Stimulated activated naive CD4-positive, alpha-beta T cell treated with Interleukin-2 at 50 U/mL for 16 hours (primary cell): ENCODE measurements at places on chromosomes 12 and 14.

GRCh38 chr12:24198936-24199671, 249.6 kb upstream of the SOX5 start:
- DNase-seq, result no peak

- no peak for DNase-seq
These were observed 43.1 kb downstream of the SOX5 start for GRCh38 chr12:23906329-23906728.

- DNase-seq, result no peak
These were observed 10.0 kb downstream of the SLC39A9 start for GRCh38 chr14:69408331-69408960.

DNA sequence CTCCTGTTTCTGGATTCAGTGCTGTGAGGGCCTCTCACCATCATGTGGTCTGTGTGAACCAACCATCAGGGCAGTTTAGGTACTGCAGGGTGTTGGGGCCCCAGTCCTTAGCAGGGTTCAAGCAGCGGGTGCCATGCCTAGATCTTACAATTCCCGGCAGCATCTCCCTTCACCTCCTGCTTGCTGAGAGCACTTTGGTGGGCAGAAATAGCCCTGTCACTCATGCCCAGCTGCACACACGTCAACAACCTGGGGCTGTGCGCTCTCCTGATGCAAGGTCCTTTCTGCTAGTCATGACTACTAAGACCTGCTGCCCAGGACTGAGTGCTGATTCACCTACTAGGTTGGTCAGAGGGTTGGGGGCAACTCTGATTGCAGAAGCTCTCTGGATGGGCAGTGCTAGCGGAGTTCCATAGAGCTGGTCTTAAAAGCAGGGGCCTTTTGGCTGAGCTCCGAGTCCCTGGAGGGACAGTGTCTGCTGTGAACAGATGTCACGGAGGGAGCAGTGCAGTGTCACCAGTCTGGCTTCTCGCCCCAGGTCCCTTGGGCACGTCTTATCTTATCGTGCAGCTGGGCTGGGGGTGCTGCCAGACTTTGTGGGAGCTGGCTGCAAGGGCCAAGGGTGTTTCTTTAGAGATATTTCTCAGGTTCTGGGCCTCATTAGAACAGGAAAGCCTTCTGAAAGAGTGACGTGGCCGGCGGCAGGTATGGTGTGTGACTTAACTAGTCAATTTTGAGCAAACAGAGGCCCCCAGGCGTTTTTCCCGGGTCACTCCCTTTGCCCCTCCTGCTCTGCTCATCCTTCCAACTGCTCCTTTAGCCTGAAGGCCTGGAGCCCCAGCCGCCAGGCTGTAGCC, 71.8 kb downstream of the NINJ2 start:
- DNase-seq, result no peak

DNA sequence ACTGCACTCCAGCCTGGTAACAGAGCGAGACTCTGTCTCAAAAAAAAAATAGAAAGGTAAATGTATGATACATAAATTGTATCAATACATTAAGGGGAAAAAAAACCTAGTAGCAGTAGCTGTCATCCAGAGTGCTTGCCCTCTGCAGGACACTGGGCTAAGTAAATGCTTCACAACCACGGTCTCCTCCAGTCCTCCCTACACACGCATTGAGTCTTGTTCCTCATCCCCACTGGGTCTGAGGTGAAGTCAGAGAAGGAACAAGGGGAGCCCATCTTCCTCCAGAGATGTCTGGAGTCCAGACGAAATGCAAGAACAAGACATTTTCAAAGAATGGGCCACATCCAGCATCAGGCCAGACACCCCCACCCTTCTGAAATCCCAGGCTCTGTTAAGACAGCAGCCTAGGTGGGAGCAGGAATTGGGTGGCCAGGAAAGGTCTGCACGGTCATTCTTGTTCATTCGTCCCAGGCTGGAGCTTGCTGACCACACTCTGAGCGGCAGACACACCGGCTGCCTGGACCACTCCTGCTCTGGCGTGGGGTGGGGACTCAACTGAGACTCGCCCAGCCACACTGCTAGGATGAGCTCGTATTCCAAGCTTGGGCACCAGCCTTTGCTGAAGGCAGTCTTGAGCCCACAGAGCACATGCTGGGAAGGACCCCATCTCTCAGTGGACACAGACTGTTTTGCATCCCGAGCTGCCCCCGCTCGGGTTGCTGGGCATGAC, 45.5 kb downstream of the CHGA start:
- no peak for DNase-seq

- DNase-seq, result peak; percentile 76
These were observed 3.7 kb downstream of the REM2 start for GRCh38 chr14:22886500-22887259.

GRCh38 chr12:117192057-117192456, 1.8 kb upstream of the FBXO21 start:
- no peak for DNase-seq

DNA sequence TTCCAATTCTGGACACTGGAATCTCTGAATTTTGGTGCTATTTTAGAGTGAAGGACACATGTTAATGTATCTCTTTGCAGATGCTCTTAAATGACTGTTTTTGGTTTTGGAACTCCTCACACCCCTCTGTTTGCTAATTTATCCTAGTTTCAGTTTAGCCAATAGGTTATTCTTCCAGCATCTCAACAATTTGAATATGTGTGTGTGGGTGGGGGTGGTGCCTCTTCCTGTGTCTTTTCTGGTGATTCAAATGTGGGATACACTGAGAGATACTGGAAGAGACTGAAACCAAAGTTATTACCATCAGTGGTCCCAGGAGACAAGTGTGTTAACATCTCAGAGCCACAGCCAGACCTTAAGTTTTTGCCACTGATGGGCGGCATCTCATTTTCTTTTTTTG, 1317.4 kb upstream of the TMEM132C start:
- no peak for DNase-seq

GRCh38 chr14:78403278-78403815, 233.2 kb downstream of the NRXN3 start:
- DNase-seq, result no peak

DNA sequence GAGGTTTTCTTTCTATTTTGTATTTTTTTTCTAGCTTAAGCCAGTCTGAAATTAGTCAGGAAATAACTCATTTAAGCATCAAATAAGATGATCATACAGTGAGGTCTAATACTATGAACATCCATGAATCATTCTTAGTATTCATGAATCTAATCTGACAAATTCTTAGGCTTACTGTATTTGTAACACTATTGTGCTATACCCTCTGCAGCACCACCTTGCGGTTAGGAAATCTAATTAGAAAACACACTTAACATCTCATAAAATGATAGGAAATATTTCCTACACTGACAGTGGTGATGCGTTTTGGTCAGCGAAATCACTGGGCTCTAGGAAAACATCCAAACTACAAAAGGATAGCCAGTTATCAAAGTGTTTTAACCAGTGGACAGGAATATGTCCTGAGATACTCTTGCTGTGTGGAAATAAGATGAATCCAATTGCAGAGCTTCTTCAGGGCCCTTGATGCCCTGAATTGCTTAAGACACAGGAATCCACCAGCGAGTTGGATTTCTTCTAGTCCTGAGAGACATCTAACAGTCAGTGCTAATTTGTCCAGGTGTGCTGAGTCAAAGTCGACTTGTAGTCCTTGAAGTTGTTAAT, 109.3 kb upstream of the MYF6 start:
- no peak for DNase-seq

GRCh38 chr12:77549383-77550128, 281.1 kb upstream of the NAV3 start:
- no peak for DNase-seq

GRCh38 chr12:3698218-3698974, 54.5 kb downstream of the CRACR2A start:
- no peak for DNase-seq

DNA sequence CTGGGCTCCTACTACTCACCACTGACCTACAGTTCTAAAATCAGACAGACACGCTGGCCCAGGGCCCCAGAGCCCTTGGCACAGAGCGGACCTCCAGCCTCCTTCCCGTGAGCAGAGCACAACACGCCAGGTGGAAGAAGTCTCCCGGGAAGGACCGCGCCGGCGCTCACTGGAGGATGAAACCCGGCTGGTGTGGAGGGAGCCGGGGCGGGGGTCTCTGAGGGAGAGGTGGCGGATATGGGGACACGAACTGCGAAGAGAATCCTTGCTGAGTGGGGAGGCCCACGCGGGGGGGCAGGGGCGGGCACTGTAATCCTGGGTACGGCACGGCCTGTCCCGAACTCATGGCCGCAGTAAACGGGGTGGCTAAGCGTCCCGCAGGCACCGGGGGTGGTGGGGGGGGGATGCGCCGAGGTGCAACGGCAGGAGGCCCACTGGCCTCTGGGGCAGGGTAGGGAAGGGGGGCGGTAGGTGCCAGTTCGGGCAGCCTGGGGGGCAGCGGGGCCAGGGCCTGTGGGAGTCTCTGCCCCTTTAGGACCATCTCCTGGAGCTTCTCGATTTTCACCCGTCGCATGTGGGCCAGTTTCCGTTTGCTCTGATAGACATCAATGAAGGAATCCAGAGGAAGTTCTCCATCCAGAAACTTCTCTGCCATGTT, 28.8 kb downstream of the VPS37B start:
- DNase-seq, result no peak

DNA sequence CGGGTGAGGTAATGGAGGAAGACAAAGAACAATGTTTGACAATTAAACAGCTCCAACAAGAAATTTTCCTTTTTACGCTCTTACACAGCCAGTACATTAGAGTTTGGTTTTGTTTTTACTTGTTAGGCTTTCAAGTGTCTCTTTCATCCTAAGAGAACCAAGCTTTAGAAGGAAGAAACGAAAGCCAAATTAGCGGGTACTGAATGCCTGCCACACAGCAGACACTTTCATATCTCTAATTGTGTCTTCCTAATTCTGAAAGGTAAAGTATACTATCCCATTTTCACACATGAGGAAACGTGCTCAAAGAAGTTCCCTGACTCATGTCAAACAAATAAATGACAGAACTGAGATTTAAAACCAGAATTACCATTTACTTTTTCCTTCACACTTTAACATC, 65.0 kb downstream of the CDK17 start:
- no peak for DNase-seq

DNA sequence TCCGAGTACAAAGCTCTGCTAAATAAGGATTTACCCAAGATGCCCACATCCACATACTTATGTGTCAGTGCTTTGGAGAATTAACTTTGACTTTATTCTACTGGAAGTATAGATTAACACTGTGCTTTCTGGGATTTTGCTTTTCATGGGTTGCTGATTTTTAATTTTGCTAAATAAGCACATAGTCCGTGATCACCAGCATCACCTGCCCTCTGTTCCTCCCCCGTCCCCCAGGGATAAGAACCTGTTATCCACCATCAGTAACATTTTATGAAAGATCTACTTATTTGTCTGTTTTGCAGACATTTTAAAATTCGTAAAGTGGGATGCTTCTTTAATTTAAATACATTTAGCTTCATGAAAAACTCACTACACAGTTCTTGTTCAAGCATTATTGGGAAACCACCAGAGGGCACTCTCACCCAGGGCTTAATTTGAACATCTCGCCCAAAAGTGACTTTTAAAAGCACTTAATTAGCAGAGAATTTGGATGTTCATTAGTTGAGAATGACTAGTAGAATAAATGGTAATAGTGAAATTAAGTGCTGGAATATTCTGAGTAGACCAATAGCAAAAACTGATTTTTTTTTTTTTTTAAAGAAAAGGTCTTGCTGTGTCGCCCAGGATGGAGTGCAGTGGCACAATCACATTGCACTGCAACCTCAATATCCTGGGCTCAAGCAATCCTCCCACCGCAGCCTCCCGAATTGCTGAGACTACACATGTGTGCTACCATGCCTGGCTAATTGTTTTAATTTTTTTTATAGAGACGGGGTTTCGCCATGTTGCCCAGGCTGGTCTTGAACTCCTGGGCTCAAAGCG, 35.7 kb downstream of the MRPL42 start:
- DNase-seq, result peak; percentile 54

GRCh38 chr12:27187697-27188096, 56.4 kb upstream of the STK38L start:
- no peak for DNase-seq

- DNase-seq, result no peak
These were observed 111.1 kb downstream of the VEZT start for GRCh38 chr12:95328708-95329107.

- DNase-seq, result no peak
These were observed 168.2 kb downstream of the LRRK2 start for GRCh38 chr12:40393026-40393425.

- DNase-seq, result peak; percentile 46
These were observed 16.1 kb upstream of the IFNG start for GRCh38 chr12:68175557-68176061.

GRCh38 chr12:98819821-98820404, 174.8 kb downstream of the APAF1 start:
- DNase-seq, result no peak

GRCh38 chr12:130868412-130868811, 3.5 kb upstream of the RAN start:
- DNase-seq, result no peak

- no peak for DNase-seq
These were observed 86.9 kb upstream of the FLRT2 start for GRCh38 chr14:85442996-85443395.

GRCh38 chr12:26143291-26143690, 18.5 kb upstream of the BHLHE41 start:
- DNase-seq, result no peak

GRCh38 chr14:52000019-52000582, 10.8 kb downstream of the RTRAF start:
- DNase-seq, result no peak

DNA sequence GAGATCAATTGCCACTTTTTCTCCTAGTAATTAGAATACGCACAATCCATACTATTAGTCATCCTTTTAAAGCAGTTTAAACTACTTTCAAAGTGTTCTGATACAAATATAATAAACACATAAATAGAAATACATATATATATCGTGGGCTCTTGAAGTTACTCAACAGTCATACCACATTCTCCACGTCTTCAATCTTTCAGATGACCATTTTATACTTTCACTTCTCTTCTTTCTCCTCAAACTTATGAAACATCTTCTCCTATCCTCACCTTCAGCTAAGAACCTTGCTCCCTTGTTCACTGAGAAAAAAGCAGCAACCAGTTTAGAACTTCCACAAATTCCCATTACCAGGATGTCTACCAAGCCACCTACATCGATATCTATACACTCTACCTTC, 19.2 kb downstream of the CEP290 start:
- DNase-seq, result no peak

GRCh38 chr12:27998658-27999057, 26.1 kb upstream of the PTHLH start:
- DNase-seq, result no peak

GRCh38 chr14:68735856-68736255, 57.0 kb downstream of the ZFP36L1 start:
- no peak for DNase-seq

DNA sequence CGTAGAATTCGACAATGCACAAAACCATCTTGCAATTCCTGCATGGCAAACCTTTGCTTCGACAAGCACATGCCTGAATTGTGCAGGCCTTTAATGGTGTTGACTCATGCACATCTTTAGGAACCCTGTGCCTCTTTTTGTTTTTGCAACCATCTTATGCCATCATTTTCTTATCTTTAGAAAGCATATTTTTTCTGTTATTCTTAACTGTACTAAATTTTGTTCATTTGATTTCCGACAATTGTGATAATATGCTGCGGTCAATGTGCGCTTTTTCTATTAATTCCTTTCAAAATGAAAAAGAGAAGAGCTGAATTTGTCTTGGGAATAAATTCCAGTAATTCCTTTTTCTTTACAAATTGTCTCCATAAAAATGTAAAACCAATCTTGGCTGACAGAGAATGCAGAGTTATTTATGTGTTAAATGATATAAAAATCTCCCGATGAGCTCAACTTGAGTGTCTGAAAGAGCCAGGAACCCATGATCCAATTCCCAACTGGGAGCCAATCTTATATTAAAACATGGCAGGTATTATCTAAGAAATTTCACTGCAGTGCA, 20.1 kb upstream of the CDK17 start:
- no peak for DNase-seq

GRCh38 chr12:109830718-109831117, 2.5 kb downstream of the TRPV4 start:
- no peak for DNase-seq
